Activated T-helper 1 cell treated with anti-CD3 and anti-CD28 coated beads, Interleukin-2, amount 50 U/mL, for 16 hours (primary cell): ENCODE measurements at places on chromosomes 4 and X.

GRCh38 chrX:72554448-72555140 lies 18.0 kb downstream of the HDAC8 start:
- no peak for DNase-seq

- DNase-seq: no peak
These were observed 12.2 kb downstream of the WDR1 start for GRCh38 chr4:10104211-10104990.

GRCh38 chrX:43808231-43808630 lies 74.0 kb downstream of the MAOB start:
- DNase-seq: no peak

DNA sequence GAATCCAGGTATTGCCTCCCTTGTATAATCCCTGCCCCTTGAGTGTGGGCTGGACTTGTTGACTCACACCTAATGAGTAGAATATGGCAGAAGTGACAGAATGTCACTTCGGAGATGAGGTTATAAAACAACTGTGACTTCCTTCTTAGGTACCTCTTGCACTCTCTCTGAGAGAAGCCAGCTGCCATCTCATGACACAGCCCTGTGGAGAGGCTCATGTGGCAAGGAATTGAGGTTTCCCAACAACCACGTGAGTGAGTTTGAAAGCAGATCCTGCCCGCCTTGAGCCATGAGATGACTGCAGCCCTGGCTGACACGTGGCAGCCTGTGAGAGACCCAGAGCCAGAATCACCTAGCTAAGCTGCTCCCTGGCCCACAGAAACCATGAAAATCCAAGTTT lies 13.5 kb downstream of the ASB11 start:
- no peak for DNase-seq

DNA sequence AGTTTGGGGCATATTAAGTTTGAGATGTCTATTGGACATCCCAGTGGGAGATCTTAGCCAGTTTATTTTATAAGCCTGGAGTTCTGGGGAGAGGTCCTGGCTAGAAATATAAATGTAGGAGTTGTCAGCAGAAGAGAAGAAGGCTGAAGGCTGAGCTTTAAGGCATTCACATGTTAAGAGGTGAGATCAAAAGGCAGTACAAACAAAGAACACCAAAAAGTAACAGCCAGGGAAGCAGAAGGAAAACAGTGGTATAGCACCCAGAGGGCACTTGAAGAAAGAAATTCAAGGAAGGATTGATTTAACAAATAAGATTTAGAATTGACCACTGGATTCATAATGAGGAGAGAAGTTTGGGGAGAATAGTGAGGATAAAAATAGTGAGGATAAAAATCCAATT lies 141.2 kb upstream of the ATOH1 start:
- no peak for DNase-seq

GRCh38 chr4:147924604-147925412 lies 192.9 kb downstream of the ARHGAP10 start:
- no peak for DNase-seq

DNA sequence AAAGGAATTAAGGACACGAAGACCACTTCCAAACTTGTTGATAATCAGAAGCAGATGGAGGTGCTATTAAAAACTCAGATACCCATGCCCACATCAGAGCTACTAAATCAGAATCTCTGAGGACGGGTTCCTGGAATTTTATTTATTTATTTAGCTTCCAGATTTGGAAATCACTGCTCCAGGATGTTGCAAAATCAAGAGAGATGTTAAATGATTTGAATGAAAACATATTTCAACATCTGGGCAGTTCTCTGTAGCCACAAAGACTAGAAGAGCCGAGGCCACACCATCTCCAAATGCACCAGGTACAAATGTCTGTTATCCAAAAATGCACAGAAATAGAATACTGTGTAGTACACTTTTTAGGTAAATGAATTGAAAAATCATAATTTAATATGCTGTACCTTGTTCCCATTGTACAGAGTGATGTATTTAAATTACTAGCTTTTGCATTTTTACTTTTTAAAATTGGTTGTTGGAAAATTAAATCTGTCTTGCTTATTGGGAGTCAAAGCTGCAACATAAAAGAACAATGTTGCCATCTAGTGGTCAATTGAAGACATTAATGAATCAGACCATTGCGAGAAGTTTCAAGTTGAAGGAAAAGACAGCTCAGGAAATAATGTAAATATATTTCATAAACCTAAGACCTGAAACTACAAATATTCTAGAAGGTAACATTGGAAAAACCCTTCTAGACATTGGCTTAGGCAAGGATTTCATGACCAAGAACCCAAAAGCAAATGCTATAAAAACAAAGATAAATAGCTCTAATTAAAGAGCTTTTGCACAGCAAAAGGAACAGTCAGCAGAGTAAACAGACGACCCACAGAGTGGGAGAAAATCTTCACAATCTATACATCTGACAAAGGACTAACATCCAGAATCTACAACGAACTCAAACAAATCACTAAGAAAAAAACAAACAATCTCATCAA lies 151.3 kb upstream of the TTC29 start:
- no peak for DNase-seq

DNA sequence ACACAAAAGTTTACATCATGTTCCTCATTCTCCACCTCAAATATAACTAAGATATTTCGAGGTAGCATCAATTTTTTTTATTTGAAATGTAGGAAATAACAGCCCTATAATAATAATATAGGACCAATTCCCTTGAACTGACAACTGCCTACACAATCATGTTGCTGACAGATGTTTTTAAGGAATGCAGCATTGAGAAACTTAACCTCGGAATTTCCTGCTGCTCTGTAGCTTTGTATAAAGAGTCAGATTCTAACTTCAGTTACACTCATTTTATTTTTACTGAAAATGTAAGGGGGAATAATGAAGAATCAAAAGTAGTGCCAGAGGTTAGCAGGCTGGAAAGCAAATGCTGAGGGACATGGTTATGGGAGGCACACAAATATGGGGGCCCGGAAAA lies 235.8 kb downstream of the RBMX2 start:
- no peak for DNase-seq

GRCh38 chr4:35926788-35927187 lies 317.5 kb downstream of the ARAP2 start:
- DNase-seq: no peak

DNA sequence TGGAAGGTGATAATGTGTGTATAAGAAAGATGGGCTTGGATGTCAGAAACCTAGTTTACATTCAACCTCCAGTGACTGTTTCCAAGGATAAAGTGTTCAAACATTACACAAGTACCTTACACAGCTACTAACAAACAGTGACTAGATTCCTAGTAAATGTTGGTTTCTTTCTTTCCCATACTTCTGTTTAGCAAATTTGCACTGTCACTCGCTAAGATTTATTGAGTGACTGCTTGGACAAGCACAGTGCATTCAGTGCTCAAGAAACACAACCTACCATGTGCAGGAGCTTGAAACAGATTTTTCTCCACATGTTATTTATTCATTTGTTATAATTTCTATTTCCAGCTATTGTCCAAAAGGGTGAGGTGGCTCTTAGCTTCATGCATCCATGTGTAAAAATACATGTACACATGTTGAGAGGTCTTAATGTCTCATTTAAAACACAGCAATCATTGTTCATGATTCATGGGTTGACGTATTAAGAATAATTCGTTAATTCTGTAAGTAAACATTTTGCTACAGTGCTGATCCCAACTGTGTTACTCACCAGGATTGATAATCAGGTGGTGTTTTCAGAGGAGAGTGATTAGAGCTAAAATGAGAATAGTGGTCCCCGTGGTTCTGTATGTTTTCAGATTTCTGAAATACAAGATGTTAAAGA lies 153.0 kb downstream of the DCLK2 start:
- DNase-seq: no peak

GRCh38 chr4:181671672-181672071 lies 571.5 kb upstream of the TENM3 start:
- DNase-seq: no peak

DNA sequence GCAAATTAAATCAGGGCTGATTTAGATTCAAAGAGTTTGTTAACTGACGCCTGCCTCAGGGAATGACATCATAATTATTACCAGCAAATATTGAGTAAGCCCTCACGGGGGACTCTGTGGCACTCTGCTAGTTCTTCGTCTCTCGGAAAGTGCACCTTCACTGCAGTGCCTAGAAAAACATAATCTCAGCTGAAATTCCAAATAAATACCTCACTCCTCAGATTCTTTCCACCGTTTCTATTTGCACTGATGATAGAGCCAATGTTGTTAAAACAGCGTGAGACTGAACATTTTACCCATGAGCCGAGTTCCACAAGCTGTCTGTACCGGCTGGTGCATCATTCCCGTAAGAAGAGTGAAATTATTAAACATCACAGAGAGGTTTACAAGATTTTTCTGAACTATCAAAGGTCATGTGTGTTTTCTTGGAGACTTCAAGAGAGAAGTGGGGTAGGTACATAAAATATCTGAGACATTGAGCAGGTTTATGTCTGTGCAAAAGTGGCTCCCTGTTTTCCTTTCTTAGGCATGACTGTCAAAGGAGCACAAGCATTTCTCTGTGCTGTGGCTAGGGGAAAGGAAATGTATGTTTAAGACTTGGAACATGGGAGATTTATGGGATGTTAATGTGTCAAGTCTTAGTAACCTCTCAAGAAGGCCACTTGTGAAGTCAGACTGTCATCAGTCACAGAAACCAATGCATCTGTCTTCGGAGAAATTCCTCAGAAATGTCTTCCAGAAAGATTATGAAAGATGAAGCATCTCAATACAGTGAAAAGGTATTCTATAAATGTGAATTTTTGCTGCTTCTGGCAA lies 119.6 kb downstream of the CBLL2 start:
- no peak for DNase-seq

- no peak for DNase-seq
These were observed 2.2 kb downstream of the TRMT44 start for GRCh38 chr4:8442596-8443358.
